ENCODE measurements at places on chromosomes 7 and 10. TPM values are rescaled to one million over a fixed set of nuclear protein-coding genes. Genes with fewer than 3 reads are reported as not detected.
A peak's percentile ranks its signal among the peaks of the same experiment; 100 is the strongest.

Gene NCAPG2
- 4.2 TPM for total RNA-seq

Gene PNLIPRP2
- not detected for total RNA-seq

Gene CPA4
- not detected for total RNA-seq

- DNase-seq = no peak
- peak overlapping the region; percentile 93 for H3K27ac ChIP-seq
- no peaks in the 10 kb centered on the region for H3K27me3 ChIP-seq
- peak overlapping the region; percentile 79 for H3K4me3 ChIP-seq
These were observed 2.7 kb downstream of the ITGB1 start for GRCh38 chr10:32955299-32955772.

All from gastrocnemius medialis (tissue), 4 donors.